ENCODE measurements at places on chromosomes 5 and 9.

DNA sequence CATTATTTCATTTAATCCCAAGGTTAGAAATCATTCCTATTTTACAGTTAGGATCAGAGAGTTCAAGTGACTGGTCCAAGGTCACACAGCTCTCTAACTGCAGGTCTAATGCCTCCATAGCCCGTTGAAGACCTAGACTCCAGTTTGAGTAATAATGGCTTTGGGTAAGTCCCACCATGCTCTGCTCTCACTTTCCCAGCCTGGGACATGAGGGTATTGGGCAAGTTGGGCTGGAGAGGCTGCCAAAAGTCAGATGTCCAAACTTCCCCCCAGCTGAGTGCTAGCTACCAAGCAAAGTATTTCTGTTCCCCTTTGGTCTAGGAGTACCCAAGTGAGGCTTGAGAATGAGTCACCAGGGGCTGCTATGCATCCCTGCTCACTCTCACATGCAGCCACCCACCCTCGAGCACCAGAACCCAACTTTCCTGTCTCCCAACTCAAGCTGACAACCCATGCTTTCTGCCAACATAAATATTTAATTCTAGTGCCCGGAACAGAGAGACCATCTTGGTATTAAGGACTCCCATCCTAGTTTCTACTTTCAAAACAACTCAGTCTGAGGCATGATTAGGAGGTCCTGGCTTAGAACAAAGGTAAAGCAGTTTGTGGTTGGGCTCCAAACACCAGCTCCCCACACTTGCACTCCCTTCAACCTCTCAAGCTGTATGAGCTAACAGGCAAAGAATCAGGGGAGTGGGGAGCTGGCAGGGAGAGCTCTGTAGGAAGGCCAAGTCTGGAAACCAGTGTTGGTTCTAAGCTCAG is 236.5 kb upstream of the TRIM32 start:
- DNase-seq = no peak

DNA sequence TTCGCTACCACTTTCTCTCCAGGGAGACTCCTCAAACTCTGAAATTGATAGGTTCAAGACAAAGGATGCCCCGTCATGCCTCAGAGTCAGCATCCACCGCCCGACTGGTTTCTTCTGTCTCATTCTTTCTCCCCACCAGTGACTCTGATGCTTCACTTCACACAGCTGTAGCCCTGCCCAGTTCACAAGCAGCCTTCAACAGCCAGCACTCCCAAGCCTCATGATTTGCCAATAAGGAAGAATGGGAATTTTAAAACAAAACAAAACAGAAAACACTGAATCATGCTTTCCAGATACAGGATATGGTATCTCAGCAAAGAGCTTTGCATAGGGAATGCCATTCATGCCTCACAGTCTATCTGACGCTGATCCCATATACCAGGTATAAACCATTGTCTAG is 371.2 kb upstream of the RORB start:
- no peak for DNase-seq

- no peak for DNase-seq
Measured at GRCh38 chr5:96756985-96757384, 50.8 kb downstream of the ERAP1 start.

DNA sequence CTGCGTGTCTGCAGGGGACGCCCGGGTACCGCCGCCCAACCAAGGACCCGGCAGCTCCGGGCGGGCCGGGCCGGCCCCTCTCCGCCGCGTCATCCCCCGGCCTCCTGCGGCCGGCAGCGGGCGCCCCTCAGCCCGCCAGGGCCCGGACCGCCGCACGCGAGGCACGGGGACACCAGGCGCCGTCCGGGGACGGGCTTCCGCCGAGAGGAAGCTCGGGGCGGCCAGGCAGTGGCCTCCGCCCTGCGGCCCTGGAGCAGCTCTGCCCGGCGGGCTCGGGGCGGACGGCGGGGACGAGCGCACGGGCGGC is 373 bp downstream of the FBXW5 start:
- DNase-seq = no peak

GRCh38 chr5:160449458-160449857 is 27.8 kb downstream of the PTTG1 start:
- no peak for DNase-seq

- no peak for DNase-seq
Measured at GRCh38 chr5:114660791-114661190, 298.9 kb downstream of the KCNN2 start.

DNA sequence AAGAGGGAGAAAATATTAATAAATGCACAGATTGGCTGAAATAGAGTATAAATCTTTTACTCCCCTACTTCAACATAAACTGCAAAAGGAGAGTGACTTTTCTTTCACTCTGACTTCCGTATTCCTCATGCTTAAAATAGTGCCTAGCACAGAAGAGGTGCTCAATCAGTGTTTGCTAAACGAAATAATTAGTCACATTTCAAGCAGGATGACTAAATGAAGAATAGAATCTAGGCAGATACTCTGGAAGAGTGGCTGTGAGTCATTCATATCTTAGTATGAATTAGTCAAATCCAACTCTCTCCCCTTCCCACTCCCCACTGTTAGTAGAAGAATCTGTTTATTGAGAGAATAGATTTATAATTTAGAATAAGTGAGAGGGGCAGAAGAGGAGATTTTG is 4.8 kb downstream of the CD274 start:
- DNase-seq = no peak

DNA sequence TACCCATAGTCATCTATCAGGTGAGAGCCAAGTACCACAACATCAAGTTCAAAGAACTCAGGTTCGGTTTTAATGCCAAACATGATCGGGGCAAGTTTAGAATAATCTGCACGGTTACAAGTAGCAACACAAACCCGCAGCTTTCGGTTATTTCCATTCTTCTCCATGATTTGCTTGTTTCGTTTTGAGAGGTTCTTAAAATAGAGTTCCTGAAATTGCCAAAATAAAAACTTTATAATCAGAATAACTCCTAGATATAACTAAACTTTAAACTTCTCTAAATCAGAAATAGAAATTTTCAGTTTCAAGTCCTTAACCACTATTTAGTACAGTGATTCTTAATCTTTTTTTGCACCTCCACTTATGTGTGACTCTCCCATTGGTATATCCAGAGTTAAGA is 9.1 kb downstream of the GNE start:
- DNase-seq = no peak

- DNase-seq = no peak
Measured at GRCh38 chr9:132230605-132231004, 68.7 kb downstream of the NTNG2 start.

DNA sequence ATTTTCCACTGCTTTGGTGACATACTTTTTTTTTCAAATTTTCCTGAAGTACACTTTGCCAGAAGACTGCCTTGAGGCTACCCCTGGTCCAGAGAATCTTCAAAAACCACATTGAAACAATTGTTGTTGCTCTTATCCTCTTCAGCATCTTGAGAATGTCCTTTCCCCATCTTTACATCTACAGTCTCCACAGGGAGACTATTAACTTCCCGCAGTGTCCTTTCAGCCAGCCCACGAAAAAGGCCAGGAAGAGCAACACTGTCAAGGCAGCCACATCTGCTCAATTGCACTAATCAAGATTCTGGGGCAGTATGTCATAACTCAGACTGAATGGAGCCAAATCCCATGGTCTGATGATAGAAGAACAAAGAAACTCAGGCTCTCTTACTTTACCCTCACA is 148.3 kb downstream of the ENC1 start:
- no peak for DNase-seq

DNA sequence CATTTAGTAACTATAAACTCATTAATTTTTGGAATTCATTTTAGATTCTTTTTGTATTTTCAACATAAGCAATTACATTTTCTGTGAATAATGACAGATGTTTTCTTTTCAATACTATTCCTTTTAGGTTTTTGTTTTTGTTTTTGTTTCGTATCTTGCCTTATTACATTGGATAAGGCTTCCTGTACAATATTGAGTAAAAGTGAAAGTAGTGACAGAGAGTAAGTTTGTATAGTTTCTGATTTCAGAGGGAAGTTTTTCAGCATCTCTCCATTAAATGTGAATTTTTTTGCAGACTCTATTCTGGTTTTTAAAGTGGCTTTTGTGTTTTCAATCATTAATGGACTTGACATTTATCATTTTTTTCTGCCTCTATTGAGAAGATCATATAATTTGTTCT is 12.8 kb upstream of the CAMK4 start:
- no peak for DNase-seq

DNA sequence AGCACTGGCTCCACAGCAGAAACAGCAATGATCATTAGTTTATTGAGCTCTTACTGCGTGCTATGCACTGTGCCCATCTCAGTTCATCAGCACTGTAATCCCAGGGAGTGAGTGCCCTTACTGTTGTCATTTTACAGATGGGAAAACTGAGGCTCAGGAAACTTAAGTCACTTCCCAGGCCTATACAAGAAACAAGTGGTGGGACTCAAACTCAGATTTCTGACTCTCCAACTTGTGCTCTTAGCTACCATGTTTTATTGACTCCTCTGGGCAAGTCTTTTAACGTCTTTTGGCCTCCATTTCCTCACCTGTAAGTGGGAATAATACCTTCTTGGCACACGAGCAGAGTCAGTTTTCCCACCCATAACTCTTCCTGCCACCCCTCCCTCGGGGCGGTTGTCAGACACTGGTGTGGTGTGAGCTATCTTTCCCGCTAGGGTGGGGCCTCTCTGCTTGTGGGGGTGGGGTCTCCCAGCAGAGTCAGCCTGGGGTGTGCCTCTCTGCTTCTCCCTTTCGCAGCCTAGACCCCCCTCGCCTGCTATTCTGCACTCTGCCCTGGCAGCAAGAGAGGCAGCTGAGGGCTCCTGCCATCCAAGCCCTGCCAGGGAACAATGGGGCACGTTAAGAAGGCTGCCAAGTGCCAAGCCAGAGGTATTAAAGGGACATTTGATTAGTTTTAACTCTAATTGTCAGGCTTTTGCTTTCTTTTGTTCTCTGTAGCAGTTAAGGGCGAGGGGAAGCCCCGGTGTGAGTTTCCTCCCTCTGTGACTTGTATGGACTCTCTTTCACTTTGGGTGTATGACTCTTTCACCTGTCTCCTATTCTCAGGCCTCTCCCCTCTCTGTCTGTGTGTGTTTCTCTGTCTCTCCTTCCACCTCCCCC is 12.1 kb downstream of the GALNT10 start:
- DNase-seq = no peak

DNA sequence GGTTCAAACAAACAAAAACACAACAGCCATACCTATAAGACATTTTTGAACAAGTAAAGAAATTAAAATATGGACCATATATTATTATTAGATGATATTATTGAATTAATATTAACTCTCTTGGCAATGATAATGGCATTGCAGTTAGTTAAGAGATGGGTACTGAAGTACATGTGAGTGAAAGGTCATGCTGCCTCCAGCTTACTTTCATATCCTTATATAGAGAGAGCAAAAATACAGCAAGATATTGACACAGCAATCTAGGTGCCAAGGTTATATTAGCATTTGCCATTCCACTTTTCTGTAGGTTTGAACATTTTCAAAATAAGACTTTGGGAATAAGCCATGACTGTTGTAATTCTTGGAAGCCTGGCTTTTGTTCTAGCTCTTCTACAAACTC is 6.1 kb downstream of the TNFSF8 start:
- no peak for DNase-seq

- DNase-seq = no peak
Measured at GRCh38 chr9:6198251-6198650, 17.4 kb upstream of the IL33 start.

DNA sequence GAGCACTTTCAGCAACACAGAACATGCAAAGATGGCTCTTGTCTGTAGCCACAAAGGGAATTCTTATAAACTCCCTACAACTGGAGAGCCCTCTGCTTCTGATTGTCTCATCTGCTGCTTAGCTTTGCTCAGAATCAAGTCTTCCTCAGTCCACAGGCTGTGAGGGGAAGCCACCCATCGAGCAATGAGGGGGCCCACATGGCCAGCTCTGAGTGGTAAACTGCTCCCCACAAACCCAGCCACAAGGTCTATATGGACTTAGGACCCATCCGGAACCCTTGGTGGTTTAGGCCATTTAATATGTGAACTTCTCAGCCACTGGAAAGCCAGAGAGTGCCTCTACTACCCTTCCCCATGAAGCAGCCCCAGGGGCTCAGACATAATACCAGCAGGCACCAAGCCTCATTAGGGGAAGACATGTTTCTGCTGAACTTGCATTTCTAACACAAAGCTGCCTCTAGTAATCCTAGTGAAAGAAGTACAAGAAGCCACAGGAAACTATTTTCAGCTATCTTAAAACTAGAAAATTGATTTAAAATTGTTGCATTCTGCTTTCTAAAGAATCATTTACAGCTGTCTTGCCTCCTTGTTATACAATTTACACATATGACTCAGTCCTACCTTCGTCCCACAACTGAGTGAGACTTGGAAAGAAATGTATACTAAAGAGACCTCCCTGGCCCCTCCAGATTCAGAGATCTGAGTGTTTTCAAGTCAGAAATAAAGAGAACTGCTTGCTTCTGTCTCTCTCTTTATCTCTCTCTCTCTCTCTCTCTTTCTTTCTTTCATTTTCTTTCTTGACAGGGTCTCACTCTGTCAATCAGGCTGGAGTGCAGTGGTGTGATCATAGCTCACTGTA is 90.2 kb downstream of the ESM1 start:
- DNase-seq = no peak

DNA sequence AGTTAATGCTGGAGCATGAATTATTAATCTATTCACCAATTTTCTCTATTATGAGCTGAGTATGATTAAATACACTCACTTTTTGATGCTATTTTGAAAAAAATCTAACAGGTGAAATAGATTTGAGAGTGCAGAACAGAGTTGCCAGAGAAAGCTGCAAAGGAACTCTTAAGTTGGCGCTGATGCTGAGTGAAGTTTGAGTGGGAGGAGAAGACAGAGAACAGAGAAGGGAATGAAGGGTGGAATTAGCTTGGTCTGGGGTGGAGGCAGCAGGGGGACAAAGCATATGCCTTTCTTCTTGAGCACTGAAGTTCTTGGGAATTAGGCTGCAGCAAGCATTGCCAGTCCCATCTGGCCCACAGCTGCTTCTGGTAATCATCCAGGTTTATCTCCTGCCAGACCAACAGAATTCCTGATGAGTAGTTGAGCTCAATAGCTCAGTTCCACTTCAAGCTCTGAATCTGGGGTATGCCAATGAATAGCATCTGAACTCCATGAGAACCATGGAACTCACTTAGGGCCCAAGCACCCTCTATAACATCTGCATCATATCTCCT is 290.1 kb downstream of the HINT1 start:
- no peak for DNase-seq

DNA sequence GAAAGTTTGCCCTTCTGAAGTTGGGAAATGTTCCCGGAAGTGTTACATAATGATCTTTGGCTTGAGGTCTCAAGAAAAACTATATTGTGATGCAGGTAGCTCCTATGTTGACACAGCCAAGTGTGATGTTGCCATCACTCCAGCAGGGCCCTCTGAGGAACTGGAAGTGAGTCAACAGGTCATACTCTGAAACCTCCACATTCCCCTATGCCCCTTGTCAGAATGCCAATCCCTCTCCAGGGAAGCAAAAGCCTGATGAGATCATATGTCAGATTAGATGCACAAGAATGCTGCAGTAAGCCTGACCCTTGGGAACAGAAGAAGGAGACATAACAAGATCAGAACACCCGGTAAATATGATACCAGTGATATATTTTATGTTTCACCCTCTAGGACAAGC is 66.8 kb upstream of the ITGA2 start:
- DNase-seq = no peak

- DNase-seq = no peak
Measured at GRCh38 chr9:137516144-137516917, 33.9 kb downstream of the PNPLA7 start.

GRCh38 chr9:33878691-33879366 is 61.9 kb downstream of the UBE2R2 start:
- DNase-seq = no peak
